ENCODE measurements at places on chromosomes 2 and 18.

- no peak for DNase-seq
Observed at GRCh38 chr2:62423883-62424458, 82.0 kb downstream of the TMEM17 start.

- no peak for DNase-seq
Observed at GRCh38 chr2:167944825-167945659, 302.4 kb downstream of the STK39 start.

DNA sequence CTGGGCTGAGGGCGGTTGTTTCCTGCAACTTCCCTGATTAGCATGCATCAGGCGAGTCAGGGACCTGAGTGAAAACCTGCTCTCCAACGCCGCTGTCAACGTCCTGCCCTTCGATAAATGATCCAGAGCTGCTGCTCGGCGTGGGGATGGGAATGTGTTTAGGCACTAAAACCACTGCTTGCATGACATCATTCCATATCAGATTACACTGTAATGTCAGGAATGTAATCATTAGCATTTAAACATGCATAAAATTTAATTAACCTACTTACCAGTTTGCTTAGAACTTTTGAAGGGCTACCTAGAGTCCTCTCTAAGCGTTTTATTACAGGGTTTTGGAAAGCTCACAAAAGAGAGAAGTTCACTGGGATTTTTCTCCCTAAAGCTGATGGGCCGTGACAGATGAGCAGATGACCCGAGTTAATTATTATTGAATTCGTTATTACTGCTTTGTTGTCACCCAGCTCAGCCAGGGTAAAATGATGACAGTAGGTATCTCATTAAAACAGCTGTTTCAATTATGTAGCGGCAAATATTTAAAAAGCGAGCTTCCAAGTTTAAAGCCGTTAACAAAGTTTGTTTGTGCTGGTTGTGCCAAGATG, 685.6 kb upstream of the SALL3 start:
- no peak for DNase-seq

DNA sequence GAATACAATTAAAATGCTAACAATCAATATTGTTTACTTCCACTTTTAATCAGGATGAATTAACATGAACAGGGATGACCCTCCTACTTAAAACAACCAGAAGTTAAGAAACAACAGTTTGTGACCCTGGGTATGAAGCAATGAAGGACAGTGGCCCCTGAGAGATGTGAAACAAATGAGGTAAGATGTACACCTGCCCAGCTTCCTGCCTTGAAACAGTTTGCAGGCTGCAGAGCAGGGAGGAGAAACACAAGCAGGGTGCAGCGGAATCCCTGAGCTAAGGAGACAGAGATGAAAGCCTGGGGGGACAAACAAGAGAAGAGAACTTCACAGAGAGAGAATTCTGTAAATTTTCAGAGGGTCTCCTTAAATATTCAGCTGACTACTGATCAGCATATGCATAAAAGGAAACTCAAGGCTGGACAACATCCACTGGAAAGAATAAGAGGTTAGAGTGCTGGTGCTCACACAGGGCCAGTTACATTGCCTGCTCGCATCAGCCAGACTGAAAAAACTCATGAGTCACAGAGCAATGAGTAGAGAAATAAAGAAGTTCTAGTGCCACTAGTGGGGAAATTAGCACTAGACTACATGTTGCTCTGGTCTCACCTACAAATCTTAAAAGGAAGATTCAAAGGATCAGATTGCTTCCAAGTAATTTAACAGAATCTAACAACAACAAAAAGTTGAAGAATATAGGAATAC, 106.4 kb downstream of the PID1 start:
- DNase-seq = no peak

DNA sequence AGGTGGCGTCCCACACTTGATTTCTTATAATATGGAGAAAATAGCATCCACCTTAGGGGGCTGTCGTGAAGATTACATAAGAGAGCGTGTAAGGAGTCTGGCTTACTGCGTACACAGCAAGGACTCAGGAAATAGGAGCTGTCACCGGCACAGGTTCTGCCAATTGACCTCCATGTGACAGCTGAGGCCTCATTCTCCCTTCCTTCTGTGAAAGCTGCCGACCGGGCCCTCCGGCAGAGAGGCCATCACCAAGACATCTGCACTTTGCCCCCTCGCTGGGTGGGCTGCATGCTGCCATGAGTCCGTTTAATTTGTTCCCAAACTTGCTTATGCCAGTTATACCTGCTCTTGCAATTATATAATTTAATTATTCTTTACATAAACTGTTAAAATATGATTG, 27.7 kb downstream of the HS1BP3 start:
- DNase-seq = no peak

- no peak for DNase-seq
Observed at GRCh38 chr18:50627594-50628532, 68.0 kb downstream of the MAPK4 start.

DNA sequence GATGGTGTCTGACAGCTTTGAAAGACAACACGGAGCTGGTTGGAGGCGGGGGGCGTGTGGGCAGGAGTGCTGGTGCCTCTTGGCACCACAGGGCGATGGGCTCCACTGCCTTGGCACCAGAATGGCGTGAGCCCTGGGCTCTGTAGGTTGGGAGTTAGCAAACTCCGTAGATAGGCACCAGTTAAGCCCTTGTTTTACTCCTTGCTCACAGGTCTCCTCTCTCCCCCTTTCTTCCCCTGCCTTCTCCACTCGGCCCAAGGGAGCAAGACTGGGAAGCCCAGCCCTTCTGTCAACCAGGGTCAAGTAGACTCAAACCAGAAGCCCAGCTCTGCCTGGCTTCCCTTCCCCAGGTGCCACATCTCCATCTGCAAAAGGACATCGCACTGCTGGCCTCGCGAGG, 281.7 kb upstream of the ID2 start:
- no peak for DNase-seq

DNA sequence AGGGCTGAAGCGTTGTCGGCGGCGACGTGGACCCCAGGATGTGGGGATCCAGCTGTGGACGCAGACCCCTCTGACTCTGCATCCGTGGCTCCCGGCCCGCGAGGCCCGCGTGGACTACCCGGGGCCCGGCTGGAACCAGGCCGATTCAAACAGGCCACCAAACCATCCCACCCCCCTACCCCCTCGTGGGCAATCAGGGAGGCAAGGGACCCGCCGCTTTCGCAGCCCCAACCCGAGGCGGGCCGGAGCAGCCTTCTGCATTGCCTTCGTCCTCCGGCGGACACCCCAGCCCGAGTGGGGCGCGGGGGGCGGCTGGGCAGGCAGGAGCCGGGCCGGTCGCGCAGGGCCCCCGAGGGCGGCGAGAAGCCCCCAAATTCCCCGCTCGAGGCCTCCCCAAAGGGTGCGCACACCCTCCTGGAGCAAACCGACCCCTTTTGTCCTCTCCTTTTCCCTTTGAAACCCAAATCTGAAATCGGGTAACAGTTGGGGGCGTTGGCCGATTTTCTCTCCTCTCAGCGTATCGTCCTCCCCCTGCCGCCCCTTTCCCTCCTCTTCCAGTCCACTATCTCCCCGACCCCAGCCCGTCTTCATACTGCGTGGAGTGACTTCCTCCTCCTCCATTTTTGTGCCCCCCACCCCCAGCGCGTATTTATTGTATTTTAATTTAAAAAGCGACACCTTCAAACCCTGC, 7.4 kb downstream of the SP9 start:
- no peak for DNase-seq

GRCh38 chr2:62787386-62787785, 81.9 kb downstream of the EHBP1 start:
- no peak for DNase-seq

DNA sequence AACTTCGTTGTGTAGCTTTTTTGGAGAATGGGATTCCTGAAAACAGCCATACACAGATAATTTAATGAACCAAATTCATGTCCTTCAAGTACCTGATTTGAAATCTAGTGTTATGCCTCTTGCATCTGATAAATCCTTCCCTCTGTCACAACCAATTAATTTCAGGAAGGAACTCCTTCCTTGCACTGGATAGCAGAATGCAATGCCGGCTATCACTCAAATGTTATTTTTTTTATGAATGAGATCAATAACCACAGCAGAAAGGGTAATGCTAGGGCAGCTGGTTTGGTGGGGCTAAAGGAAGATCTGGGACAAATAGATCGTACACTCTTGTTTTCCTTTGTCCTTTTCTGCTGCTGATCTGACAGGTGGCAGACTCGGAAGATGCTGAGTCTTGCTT, 899.5 kb upstream of the GYPC start:
- DNase-seq = no peak

- no peak for DNase-seq
Observed at GRCh38 chr18:68034296-68034695, 517.8 kb upstream of the DSEL start.

DNA sequence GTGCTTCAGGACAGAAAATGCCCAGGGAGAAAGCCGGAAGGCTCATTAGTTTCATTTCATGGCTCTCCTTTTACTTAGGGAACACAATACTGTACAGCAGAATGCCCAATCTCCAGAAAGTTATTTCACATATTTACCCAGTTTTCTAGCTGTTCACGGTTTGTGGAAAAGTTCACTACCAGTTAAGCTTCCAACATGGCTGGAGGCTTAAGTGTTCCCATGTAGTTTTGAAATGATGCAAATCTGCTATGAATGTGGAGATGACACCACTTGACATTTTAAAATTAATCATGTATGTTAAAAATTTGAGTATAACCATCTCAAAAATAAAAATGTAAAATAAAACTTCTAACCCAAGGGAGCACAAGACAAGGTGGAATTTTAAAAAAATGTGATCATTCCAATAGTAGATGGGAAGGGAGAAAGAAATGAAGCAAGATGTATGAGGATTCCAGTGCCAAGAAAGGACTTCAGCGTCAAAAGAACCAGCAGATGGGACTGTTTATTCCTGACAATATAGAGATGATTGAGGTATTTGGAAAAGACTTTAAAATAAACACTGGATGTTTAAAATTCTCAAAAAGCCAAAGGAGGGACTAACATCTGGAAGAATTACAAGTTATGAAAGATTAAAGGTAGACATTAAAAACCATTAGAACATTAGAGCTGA, 60.9 kb upstream of the OSR1 start:
- no peak for DNase-seq

DNA sequence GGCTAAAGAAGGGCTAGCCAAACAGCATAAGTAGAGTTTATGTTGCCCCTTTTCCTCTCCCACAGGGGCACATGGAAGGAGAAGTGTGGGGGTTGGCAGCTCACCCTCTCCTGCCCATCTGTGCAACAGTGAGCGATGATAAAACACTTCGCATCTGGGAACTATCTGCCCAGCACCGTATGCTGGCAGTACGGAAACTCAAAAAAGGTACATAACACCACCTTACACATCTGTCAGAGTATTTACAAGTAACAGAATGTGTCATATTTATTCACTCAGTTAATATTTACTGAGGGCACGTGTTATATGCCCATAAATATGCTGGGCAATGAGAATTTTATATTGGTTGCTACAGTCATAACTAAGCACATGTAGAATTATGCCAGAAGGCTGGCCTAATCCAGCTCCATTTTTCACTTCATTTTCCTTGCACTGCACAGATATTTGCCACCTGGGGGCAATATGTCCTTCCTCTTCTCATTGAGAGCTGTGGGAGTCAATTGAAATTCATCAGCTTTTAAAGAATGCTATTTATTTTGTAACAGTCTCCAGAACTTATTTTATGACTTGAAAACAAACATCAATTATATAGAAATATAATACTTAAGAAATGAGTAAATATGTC, 150.6 kb downstream of the RTN4 start:
- DNase-seq = no peak

- DNase-seq = no peak
Observed at GRCh38 chr2:58428096-58429013, 187.2 kb upstream of the FANCL start.

DNA sequence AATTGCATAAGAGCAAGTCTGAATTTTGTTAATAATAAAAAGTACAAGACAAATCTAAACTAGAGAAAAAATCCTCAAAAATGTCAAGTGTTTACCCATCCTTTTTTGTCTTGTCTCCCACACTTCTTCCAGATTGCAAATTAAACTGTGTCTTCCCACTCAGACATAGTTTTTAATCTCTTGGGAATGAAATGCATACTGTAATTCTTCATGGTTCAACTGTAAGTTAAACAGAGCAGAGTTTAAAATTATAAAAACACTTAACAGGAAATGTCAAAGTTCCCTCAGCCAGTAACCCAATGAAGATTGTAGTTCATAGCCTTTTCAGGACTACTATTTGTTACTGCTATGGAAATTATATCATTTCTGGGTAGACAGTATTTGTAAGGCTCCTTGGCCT, 171.8 kb downstream of the UBE2E3 start:
- DNase-seq = no peak

DNA sequence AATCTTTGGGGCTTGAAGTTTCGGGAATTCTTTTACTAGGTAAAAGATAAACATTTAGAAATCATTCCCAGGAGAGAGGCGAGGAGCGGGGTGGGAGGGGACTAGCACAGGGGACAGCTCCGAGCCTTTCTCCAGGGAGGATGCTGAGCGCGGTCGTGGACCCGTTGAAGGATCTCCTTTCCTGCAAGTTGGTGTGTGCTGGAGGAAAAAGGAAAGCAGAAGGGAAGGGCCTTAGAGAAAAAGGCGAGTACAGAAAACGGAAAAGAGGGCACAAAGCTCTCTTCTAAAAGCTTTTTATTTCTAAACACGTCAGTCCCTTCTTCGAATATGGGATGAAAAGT, 640 bp downstream of the SLC39A6 start:
- no peak for DNase-seq

GRCh38 chr18:71784777-71785176, 759.4 kb downstream of the CBLN2 start:
- DNase-seq = no peak

DNA sequence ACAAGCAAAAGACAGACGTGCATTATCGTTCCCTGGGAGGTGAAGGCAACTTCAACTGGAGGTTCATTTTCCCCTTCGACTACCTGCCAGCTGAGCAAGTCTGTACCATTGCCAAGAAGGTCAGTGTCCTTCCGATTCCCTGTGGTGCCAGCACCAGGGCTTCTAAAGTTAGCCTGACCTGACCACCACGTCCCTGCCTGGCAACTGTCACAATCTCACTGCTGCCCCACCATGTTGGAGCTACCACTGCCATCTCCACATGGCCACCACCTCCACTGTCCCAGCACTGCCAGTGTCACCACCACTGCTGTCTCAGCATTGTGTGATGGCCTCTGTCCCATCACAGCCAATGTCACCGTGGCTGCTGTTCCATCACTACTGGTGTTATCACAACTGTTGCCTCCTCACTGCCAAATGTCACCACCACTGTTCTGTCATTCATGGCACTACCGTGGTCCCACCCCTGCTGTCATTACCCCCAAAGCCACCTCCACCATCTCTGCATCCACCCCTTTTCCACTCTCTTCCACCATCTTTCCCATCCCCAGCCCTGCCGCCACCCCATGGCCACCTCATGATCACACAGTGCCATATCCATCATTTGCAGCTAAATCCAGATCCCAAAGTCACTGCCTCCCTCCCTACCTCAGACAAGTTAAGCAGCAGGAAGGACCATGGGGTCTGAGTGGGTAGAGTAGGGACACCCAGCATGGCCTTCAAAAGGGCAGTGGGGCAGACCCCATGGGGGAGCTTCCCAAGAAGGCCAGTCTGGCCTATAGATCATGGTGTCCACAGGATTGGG, 216.5 kb downstream of the DYSF start:
- DNase-seq = no peak

- DNase-seq = no peak
Observed at GRCh38 chr2:171142398-171142797, 18.3 kb downstream of the TLK1 start.
